CD14-positive monocyte (primary cell): ENCODE measurements at places on chromosomes 13 and 19.

DNA sequence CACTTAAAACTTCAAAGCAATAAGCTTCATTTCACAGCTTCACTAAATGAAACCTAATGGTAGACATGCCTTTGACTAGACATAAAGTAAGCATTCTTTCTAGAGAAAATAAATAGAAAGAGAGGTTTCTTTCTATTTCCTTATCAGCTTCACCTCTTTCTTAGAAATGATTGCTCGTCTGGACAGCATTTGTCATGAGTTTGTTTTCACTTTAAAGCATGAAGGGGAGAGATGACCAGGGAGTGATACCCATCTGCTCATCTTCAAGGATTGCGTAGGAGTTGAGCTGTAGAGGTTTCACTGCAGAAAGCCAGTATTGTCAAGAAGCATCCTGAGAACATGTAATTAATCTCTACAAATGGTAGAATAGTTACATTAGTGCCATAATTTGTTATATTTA, 61.3 kb downstream of the COL4A2 start:
- no peak for DNase-seq

DNA sequence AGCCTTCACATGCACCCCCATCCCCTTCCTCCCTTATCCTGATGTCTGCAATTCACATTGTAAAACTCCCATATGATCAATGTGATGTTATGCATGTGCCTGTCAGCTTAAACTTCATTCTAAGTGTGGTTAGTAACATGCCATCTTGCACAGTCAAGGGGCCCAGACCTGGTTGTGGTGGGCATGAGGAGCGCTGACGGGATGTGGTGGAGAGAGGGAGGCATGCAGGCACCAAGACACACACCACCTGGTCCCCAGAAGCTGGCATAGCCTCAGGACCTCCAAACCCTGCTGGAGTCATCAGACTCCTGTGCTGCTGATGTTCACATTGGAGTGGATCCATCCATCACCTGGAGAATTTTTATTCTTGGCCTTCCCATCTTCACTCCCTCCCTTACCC, 90.5 kb upstream of the ABCC4 start:
- DNase-seq: no peak

- peak; percentile 62 for DNase-seq
Measured at GRCh38 chr19:4524808-4525562, 6.7 kb upstream of the PLIN4 start.

DNA sequence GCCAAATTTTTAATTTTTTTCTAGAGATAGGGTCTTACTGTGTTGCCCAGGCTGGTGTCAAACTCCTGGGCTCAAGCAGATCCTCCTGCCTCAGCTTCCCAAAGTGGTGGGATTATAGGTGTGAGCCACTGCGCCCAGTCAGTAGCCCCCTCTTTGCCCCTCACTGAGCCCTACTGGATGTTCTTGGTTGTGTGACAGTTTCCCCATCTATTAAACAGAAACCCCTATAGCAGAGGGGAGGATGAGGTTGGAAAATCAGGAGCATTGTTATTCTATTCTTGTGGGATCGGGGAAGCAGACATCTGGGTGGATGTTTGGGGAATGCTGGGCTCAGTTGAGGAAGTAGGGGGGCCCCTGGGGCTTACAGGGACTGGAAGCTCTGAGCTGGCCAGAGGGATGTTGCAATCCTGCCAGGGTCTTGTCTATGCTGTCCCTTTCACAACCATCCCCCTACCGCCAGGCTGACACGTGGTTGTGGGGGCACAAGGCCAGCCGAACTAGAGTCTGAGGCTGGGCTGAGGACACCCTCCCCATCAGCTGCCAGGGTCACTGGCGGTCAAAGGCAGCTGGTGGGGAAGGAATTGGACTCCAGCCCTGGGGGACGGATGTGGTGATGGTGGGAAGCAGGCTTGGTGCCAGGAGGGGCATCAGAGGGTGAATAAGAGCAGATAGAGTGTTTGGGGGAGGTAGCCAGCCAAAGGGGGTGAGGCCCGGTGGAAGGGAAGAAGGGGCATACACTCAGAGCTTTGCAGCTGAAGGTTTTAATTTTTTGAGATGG, 10.9 kb downstream of the APOC1 start:
- peak; percentile 81 for DNase-seq

- no peak for DNase-seq
Measured at GRCh38 chr19:29812080-29812880, 489 bp downstream of the CCNE1 start.
